A549 treated with ZK216348 at 1 μM for 4 hours (cell line): ENCODE measurements at places on chromosomes 16 and 17. TPM values are rescaled to one million over a fixed set of nuclear protein-coding genes. Genes with fewer than 3 reads are reported as not detected.

BAIAP3 gene
- total RNA-seq = 0.65 to 1.8 TPM (median 1.3 TPM) in 5 replicates

TBC1D3I gene
- 0.20 to 0.46 TPM (median 0.23 TPM) in 5 replicates for total RNA-seq

PPP1R1B gene
- total RNA-seq = 0.16 to 0.19 TPM in 2 of 5 replicates, not detected in the others

ADCY7 gene
- total RNA-seq = 8.6 to 19.6 TPM (median 17.2 TPM) in 5 replicates

SLC13A5 gene
- 0.11 to 0.40 TPM (median 0.20 TPM) in 4 of 5 replicates, not detected in the other for total RNA-seq

KRT33A gene
- not detected in 5 replicates for total RNA-seq

DRC3 gene
- 1.8 to 2.8 TPM (median 2.4 TPM) in 5 replicates for total RNA-seq

TMEM114 gene
- not detected in 5 replicates for total RNA-seq

FSCN2 gene
- 0.27 to 2.0 TPM (median 1.3 TPM) in 5 replicates for total RNA-seq

ARHGAP27 gene
- 9.2 to 17.6 TPM (median 16.9 TPM) in 5 replicates for total RNA-seq

KCNH6 gene
- not detected in 5 replicates for total RNA-seq
